ENCODE measurements at places on chromosomes 4 and X.

GRCh38 chr4:23934915-23935314, 45.1 kb upstream of the PPARGC1A start:
- DNase-seq: peak; percentile 73

DNA sequence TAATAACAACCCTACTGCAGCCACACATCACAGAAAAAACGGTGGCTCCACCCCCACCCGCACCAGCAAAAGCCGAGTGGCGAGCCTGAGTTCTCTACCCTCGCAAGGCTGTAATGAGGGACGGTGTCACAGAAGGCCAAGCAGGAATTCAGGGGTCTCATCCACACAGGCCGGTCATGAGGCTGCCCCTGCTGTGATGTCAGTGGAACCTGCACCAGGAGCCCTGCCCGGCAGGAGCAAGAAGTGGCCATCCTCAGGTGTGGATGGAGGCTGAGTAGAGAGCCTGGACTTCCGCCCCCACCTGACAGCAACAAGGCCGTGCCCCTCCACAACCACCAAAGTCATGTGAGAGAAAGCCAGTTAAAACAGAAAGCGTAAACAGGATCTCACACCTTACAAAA, 20.6 kb downstream of the LYAR start:
- no peak for DNase-seq

DNA sequence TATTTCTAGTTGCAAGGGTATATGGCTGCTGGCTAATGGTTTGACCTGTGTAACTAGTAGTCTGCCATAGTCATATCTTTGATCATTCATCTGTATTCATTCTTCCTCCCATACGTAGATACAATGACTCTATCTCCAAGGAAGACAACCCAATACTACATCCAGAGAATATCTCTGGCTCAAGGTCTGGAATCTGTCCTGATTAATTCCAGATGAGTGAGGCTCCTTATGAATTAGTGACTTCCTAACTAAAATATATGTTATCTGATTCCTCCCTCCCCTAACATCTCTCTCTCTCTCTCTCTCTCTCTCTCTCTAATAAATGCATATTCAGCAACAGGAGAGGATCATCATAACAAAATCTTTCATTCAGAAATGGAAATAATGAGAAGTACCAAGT, 641.5 kb downstream of the FAT4 start:
- DNase-seq: no peak

DNA sequence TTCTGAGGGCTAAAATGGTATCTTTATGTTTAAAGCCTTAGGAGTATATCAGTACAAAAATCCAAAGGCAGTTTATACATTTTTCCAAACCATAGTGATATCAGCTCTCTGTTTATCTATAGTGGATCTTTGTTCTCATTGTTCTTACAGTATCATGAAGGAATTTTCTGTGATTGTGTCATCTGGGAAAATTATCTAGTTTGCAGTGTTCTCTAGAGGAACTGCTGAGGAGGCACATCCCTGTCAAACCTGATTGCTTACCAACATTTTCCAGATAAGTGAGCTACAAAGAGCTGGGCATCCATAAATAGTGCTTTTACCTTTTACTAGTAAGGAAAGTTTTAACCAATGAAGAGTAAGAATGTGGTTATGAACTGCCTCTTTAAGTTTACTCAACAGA, 44.9 kb upstream of the SLC25A31 start:
- DNase-seq: peak; percentile 7

DNA sequence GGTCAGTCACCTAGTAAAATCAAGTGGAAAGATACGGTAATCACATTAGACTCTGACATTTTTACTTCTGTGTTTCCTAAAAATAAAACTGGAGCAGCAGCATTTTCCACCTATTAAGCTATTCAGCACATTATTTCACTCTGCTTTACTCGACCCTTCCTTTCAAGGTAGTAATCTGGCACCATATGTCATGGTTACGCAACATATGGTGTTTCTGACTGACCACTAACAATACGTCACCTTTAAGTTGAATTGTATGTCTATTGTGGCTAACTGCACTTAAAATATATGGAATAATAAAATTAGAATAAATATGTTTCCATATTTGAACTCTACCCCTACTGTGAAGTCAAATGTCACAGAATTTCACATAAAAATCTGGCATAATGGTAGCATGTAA, 168.8 kb downstream of the CDS1 start:
- no peak for DNase-seq

DNA sequence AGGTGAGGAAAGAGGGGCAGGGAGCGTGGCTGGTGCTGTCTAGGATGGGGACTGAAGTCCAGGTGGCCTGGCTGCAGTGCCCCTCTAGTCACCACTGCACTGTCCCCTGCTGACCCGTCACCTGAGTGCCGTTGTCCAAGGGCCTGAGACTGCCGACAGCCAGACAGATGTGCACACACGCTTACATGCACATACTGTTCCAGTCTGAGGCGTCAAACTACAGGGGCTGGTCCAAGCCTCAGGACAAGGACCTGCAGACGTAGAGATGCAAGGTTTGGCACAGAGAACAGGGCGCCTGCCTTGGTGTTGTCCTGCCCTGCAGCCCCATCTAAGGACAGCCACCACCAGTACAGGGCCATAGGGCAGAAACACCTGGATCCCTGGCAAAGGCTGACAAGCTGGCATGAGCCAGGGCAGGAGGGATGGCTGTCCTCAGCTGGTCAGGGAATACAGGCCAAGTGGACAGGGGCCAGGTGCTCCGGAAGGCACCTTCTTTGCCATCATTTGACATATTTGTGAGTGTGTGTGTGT, 1.7 kb downstream of the SLC2A9 start:
- DNase-seq: no peak

DNA sequence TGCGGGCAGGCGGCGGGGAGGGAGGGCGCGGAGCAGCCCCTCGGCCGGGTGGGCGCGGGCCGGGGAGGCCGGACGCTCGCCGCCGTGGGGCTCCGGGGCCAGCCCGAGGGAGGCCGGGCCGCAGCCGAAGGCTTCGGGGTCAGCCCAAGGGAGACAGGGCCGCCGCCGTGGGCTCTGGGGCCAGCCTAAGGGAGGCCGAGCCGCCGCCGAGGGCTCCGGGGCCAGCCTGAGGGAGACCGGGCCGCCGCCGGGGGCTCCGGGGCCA, 251 bp downstream of the KIAA0232 start:
- DNase-seq: no peak
